ENCODE measurements at places on chromosomes 2 and 18. TPM values are rescaled to one million over a fixed set of nuclear protein-coding genes. Genes with fewer than 3 reads are reported as not detected.

Gene DNAJC5G
- 0.98 TPM for total RNA-seq

Gene SEH1L
- 46.3 TPM for total RNA-seq

Gene DUSP19
- 2.6 TPM for total RNA-seq

Gene CYP27A1
- 9.1 TPM for total RNA-seq

Gene MEP1B
- total RNA-seq: not detected

Gene FBLN7
- 4.6 TPM for total RNA-seq

Gene ALPP
- total RNA-seq: not detected

Gene SPP2
- total RNA-seq: not detected

Gene MYCN
- total RNA-seq: 4.9 TPM

Gene UGGT1
- total RNA-seq: 83.3 TPM

Gene ABCG5
- not detected for total RNA-seq

Gene IL1B
- total RNA-seq: 0.33 TPM

Gene CFAP210
- not detected for total RNA-seq

Gene PRSS56
- not detected for total RNA-seq

Gene ROCK2
- 50.6 TPM for total RNA-seq

All from vein endothelial cell (primary cell).